ENCODE measurements at places on chromosomes 16 and 17.

DNA sequence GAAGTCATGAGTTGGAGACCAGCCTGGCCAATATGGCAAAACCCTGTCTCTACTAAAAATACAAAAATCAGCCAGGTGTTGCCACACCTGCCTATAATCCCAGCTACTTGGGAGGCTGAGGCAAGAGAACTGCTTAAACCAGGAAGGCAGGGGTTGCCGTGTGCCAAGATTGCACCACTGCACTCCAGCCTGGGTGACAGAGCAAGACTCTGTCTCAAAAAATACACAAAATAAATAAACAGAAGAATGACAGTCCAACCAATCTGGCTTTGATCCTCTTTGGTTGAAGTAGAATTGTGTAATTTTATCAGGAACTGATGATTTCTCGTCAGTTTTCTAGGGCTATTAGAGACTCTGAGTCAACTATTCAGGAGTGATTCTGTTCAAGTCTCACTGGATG lies 79.4 kb downstream of the SLC5A11 start:
- no peak for DNase-seq

DNA sequence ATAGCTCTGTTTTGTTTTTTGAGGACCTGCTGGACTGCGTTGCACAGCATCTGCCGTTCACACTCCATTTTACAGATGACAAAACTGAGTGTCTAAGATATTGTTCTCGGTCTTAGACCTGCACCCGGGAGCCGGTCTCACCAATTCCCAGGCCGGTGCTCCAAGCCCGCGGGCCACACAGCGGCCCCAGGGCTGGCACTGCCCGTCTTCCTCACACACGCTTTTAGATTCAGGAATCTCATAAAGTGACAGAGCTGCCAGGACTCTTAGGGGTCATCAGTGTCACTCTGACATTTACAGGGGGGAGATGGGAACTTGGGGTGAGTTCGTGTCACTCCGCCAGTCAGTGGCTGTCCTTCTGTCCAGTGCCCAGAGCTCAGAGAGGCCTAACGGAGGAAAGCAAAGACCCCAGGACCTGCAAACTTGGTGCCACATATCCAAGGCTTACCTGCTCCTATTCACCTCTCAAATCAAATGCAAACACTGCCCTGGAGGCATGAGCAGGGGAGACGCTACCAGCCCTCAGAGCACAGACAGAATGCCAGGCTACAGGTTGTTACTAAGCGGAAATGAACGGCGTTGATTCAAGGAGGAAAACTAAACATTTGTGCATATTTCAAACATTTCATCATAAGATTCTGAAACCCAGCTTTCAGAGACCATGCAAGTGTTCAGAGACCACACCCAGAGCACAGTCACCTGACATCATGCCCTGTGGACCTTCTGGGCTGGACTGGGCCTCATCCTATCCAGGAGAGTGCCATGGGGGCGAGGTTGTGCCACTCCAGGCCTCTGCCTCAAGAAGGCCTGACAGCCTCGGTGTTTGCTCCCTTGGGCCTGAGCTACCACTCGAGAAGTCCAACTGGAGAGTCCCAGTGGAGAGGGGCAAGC lies 29.5 kb downstream of the TNFRSF13B start:
- no peak for DNase-seq

DNA sequence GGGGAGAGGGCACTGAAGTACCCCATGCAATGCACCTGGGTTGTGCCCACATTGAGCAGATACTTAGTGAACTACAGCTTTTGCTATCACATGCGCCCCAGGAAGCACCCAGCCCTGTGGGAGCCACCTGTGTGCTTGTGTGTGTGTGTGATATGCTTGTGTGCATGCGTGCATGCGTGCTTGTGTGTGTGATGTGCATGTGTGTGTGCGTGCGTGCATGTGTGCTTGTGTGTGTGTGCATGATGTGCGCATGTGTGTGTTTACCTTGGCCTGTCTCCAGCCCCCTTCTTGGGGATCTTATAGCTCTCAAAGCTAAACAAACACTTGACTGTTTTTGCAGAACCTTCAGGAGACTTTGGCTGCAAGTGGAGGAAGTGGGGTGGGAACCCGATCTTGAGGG lies 841 bp downstream of the C16orf89 start:
- no peak for DNase-seq

- DNase-seq = no peak
Observed at GRCh38 chr16:86640265-86640843, 62.0 kb downstream of the FOXL1 start.

DNA sequence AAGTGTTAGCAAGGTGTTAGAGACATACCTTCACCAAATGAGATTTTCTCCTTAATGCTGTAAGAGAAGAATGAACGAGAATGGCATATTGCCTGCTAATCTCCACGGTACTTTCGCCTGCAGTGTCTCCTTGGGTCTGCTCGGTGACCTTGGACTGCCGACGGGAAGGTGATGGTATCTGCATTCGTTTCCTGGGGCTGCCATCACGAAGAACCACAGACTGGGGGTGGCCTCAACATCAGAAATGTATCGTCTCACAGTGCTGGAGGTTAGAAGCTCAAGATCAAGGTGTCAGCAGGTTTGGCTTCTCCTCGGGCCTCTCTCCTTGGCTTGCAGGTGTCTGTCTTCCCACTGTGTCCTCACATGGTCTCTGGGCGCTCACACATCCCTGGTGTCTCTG lies 86.3 kb upstream of the TNRC6C start:
- no peak for DNase-seq

- peak; percentile 31 for DNase-seq
Observed at GRCh38 chr16:5056352-5056751, 9.4 kb downstream of the C16orf89 start.

- DNase-seq = no peak
Observed at GRCh38 chr17:64354824-64355535, 35.7 kb downstream of the PECAM1 start.

- no peak for DNase-seq
Observed at GRCh38 chr17:42281571-42282096, 5.4 kb upstream of the STAT5B start.

- no peak for DNase-seq
Observed at GRCh38 chr17:76672270-76672851, 28.8 kb upstream of the ST6GALNAC1 start.

DNA sequence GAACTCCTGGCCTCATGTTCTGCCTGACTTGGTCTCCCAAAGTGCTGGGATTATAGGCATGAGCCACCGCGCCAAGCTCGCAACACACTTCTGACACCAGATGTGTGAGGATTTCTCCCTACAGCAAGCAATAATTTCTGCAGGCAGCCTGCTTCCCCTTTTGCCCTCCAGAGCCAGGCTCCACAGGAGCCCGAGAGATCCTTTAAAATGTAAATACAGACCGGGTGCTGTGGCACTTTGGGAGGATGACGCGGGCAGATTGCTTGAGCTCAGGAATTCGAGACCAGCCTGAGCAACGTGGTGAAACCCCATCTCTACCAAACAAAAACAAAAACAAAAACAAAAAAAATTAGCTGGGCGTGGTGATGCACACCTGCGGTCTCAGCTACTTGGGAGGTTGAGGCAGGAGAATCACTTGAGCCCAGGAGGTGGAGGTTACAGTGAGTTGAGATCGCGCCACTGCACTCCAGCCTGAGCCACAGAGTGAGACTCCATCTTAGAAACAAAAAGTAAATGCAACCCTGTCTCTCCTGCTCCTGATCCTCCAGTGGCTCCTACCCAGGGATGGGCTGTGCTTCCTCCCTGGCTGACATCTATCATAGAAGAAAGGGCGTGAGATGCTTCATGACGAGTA lies 14.7 kb downstream of the C16orf96 start:
- no peak for DNase-seq

DNA sequence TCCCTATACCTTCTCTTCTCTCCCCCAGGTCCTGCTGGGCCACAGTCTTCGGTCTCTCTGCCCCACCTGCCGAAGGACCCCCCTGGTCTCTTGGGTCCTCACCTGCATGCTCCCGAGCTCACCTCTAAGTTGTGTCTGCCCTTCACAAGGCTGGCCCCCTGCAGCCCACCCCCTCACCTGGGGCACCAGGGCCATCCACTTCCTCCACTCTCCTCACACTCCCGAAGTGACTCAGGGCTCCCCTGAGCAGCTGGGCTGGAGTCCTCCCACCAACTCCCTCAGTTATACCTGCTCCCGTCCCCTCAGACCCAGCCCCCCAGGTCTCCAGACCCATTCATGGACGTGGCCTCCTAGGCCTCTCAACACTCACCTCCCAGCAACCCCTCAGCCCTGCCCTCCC lies 822.0 kb downstream of the KCNJ18 start:
- no peak for DNase-seq

DNA sequence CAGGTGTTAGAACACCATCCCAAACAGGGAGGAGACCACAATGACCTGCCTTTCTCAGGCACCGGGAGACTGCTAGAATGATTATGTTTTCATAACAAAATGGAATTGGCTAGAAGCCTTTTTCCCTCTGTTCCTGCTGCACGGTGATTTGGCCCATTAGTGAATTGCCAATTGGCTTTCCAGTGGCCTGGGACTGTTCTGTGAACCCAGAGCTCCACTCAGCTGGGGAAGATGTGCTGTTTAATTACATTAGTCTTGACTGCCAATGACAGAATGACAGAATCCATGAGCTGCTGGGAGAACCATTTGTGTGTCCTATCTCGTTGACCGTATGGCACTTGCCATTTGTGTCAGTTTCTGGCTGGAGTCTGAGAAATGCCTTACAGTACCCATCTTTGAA lies 242.9 kb downstream of the CDH11 start:
- no peak for DNase-seq

DNA sequence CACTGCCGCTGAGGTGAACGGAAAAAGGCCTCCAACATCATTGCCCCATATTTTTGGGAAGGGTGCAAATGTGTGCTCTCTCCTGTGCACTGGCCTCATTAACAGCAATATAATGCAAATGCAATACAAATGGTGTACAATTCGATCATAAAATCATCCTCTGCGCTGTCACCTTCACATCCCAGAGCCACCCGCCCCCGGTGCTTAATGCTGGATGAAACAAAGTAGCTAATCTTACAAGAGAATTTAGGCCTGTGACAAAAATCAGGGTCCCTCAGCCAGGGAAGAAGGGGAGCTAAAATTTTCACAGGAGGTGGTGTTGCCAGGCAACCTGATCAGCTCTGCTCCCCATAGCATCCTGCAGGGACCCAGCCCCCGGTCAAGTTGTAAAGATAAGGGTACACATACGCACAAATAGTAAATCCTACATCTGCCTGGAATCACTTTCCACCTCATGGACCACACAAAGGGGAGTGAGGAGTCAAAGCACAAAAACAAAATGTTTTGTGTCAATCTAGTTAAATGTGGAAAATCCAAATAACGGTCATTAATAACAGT lies 3.0 kb downstream of the TBC1D16 start:
- DNase-seq = no peak

DNA sequence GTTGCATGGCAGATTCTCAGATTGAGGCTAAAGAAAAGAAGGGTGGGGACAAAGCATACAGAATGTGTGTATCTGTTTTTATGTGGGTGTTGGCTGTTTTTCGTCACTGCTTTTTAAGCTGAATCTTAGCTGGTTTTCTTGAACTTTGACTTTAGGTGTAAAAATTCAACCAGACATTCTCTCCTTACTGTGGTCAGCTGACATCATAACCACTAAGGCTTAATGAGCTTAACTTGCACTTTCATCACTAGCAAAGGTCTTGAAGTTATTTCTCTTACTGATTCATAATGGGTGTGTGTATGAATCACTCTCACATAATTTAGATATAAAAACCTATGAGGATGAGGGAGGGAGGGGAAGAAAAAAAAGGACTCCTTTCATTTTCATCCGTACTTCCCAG lies 4.0 kb upstream of the CDC6 start:
- no peak for DNase-seq

DNA sequence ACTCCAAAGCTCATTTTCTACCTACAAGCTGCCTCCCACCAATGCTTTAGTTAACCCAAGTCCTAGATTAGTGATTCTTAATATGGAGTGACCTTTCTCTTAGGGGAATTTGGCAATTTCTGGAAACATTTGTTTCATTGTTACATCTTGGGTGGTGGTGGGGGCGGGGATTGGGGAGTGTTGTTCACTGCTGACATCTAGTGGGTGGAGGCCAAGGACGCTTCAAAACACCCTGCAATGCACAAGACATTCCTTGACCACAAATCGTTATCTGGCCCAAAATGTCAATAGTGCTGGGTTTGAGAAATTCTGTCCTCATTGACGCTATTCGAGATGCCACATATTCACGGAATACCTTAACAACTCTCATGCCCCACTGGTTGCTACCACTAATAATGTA lies 282.9 kb downstream of the RBFOX1 start:
- DNase-seq = no peak

DNA sequence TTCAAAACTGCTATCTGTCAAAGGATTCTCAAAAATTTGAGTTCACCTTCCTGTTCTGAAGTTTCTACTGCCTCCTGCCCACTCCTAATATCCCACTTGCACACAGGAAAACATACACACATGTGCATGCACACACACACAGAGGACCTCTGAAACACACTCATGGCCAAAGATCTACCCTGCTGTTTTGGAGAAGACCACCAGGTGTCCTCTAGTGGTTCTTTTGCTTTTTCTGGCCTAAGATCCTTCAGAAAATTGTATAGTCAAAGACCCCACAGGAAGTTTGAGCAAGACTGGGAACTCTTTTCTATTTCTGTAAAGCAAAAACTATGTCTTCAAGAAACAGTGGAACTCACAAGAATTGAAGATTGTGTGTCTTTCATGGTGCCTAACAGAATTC lies 90.2 kb downstream of the CDH8 start:
- DNase-seq = no peak

DNA sequence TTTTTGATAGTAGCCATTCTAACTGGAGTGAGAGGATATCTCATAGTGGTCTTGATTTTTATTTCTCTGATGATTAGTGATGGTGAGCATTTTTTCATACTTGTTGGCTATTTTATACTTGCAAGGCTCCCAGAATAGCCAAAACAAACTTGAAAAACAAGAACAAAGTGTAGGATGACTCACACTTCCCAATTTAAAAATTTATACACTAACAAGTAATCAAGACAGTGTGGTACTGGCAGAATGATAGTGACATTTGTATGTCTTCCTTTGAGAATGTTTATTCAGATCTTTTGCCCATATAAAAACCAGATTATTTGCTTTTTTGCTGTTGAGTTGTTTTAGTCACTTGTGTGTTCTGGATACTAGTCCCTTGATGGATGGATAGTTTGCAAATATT lies 17.8 kb downstream of the SPECC1 start:
- DNase-seq = no peak

- DNase-seq = no peak
Observed at GRCh38 chr17:4636474-4637100, 4.9 kb downstream of the ALOX15 start.

GRCh38 chr16:67187175-67187890 lies 2.6 kb downstream of the EXOC3L1 start:
- DNase-seq = no peak

- no peak for DNase-seq
Observed at GRCh38 chr16:5577463-5577862, 479.9 kb upstream of the EEF2KMT start.

DNA sequence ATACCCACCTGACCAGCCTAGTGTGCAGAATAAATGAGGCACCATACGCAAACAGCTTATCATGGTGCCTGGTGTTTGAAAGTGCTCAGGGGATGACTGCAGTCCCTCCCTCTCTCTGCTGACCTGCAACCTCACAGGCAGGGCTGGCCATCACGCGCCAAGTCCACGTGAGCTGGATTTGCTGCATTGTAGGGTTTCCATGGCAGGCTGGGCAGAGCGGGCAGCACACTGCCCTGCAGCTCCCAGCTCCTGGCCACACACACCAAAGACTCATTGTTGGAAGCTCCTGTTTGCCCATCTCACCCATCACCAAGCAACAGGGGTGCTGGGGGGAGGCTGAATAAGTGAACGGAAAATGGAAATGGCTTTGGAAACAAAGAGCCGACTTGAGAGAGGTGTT lies 81.8 kb downstream of the IRX3 start:
- no peak for DNase-seq
